Vagina (tissue), 2 donors: ENCODE measurements at places on chromosomes 7 and 10. TPM values are rescaled to one million over a fixed set of nuclear protein-coding genes. Genes with fewer than 3 reads are reported as not detected.

KAZALD1 gene
- total RNA-seq = 4.2 TPM

PNLIP gene
- not detected for total RNA-seq

TFPI2 gene
- total RNA-seq = 0.74 TPM

CHAT gene
- not detected for total RNA-seq

CYP2C9 gene
- 3.4 TPM for total RNA-seq

ANXA8L1 gene
- 179 TPM for total RNA-seq

CNNM1 gene
- 2.5 TPM for total RNA-seq

MOGAT3 gene
- total RNA-seq = not detected

SLC18A3 gene
- 0.49 TPM for total RNA-seq

CYP2E1 gene
- total RNA-seq = 2.9 TPM

ARL3 gene
- total RNA-seq = 7.4 TPM

USP6NL gene
- total RNA-seq = 23.3 TPM

RSU1 gene
- total RNA-seq = 50.3 TPM

CARD11 gene
- 2.9 TPM for total RNA-seq

CALML3 gene
- 50.6 TPM for total RNA-seq

OR2F2 gene
- total RNA-seq = not detected

LRRC4 gene
- 6.1 TPM for total RNA-seq

CALCR gene
- not detected for total RNA-seq

SUN3 gene
- not detected for total RNA-seq

UTF1 gene
- total RNA-seq = not detected

FAM25G gene
- total RNA-seq = not detected

PIP gene
- 2.5 TPM for total RNA-seq

FBXL15 gene
- total RNA-seq = 27.7 TPM

DPP6 gene
- 7.9 TPM for total RNA-seq
